ENCODE measurements at places on chromosomes 7 and 10.

DNA sequence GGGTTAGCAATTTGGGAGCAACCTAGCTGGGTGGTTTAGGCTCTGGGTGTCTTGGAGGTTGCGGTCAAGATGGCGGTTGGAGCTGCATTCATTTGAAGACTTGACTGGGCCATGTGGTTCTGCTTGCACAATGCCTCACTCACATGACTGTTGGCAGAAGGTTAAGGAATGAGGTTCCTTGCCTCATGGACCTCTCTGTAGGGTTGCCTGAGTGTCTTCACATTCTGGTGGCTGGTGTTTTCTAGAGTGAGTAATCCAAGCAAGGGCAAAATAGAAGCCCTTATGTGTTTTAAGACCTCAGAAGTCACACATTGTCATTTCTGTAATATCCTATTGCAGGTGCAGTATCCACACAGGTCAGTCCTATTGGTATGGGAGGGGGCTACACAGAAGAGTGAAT lies 52.0 kb downstream of the CDK14 start:
- no peak for DNase-seq

GRCh38 chr7:130024390-130024789 lies 26.8 kb downstream of the ZC3HC1 start:
- DNase-seq: no peak

- DNase-seq: no peak
Observed at GRCh38 chr10:36114913-36115312, 472.8 kb upstream of the FZD8 start.

GRCh38 chr7:40493609-40494051 lies 358.8 kb downstream of the SUGCT start:
- DNase-seq: no peak

DNA sequence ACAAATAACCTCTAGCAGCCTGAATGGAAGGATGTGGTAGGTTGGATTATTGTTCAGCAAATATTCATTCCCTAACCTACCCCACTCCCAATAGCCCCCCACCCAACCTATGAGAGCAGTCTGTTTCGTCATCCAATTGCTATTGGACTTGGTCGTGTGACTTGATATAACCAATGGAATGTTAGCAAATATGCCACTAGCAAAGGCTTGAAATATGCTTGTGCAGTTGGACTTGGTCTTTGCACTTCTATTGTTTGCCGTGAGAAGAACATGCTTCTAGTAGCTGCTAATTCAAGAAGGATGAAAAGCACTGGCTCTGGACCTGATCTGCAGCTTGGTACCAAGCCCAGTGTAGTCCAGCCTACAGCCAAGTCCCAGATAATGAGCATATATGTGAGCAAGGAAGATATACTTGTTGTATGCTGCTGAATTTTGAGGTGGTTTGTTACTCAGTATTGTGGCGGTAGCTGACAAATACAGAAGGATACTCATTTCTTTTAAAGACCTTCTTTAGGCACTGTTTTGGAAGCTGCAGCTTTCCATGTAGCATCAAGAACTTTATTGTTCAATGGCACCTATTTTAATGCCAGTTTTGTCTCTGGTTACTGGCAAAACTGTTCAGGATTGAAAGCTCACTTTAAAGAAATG lies 180.4 kb downstream of the EXOC4 start:
- no peak for DNase-seq

GRCh38 chr7:46230298-46230989 lies 309.4 kb upstream of the IGFBP3 start:
- no peak for DNase-seq

- no peak for DNase-seq
Observed at GRCh38 chr7:44136731-44137130, 4.4 kb downstream of the MYL7 start.
